Cortex of kidney (tissue), 1 donor: ENCODE measurements at places on chromosomes 2 and 18.

GRCh38 chr2:63047321-63048279 is 3.0 kb upstream of the OTX1 start:
- no peak for DNase-seq

DNA sequence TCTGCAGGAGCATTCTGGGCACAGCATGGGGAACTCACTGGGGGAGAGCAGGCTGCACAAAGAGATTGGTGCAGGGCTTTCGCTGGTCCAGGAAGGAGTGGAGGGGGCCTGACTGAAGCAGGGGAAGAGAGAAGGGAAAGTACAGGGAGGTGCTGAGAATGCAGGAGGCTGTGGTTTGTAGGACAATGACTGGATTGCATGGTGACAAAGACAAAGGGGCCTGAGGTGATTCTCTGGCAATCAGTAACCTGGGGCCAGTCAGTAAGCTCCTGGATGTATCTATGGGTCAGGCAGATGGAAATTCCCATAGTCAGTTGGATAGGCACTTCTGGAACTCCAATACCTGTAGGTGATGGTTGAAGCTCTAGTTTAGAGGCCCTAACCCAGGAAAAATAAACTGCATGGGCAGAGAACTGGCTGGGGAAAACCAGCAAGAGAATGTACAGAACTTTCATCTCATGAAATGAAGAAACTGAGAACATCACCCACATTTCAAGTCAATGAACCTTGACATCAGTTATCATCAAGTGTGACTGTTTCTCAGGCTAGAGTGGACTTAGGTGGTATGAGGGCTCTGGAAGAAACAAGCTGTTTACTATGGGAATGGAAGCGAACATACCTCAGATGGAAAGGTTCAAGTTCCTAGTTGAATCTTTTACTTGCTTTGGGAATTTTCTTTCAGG is 193.2 kb downstream of the TPGS2 start:
- DNase-seq = no peak

DNA sequence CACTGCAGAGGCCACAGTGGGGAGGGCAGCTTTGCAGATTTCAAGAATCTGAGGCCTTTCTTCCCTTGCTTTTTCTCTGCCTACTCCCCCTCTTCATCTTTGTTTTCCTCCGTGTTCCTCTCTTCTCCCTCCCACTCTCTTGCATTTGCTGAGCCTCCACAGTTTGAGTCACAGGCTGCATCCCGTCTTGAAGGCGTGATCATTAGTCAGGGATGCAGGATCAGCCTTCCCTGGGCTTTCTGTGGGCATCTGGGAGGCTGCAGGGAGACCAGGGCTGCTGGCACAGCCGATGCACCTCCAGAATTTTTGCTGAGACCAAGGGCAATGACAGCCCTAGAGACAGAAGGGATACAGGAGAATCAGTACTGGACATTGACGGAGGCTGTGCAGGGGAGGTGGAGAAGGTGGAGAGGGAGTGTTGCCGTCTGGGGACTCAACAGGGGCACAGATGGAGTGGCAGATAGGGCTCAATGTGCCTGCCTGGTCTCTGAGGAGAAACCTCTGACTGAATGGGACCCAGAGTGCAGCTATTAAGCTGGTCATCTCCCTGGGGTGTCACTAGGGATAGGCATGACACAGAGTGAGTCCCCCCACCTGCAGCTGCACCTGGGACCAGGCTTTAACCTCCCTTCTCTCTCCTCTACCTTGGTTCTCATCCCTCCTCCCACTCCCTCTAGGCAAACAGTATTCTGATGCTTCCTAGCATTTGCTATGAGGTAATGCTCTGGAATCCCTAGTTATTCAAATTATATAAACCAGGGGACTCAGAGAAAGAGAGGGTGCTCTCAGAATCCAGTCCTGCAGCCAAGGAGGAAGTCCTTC is 29.0 kb upstream of the DNAJC27 start:
- DNase-seq = no peak

- DNase-seq = no peak
These were observed 99.1 kb downstream of the GREB1L start for GRCh38 chr18:21341141-21341540.
